ENCODE measurements at places on chromosomes 5 and 9.

- DNase-seq, result no peak
These were observed 270.4 kb upstream of the TUT7 start for GRCh38 chr9:86624630-86625029.

GRCh38 chr5:67815455-67816391 lies 399.8 kb upstream of the PIK3R1 start:
- DNase-seq, result no peak

DNA sequence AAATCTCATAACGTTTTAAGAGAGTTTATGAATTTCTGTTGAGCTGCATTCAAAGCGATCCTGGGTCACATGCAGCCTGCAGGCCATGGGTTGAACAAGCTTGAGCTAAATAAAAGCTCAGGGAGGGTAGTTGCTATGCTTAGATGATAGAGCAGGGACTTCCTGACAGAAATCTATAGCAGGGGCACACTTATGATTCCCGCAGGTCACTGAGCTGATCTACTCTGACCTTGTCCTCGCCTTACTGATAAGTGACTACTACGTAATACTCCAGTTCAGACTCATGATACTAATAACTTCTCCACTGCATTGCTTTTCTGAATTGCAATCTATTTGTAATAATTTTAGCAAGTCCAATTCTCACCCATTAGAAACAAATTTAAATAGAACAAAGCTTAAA lies 90.9 kb downstream of the NFIB start:
- no peak for DNase-seq

GRCh38 chr9:106467113-106467864 lies 395.7 kb upstream of the ZNF462 start:
- no peak for DNase-seq

- no peak for DNase-seq
These were observed 63.7 kb downstream of the MLLT3 start for GRCh38 chr9:20558566-20559016.
